Naive thymus-derived CD8-positive, alpha-beta T cell (primary cell): ENCODE measurements at places on chromosomes 2 and 18.
A peak's percentile ranks its signal among the peaks of the same experiment; 100 is the strongest.

GRCh38 chr2:222907790-222908441 is 47.1 kb downstream of the ACSL3 start:
- no peak for DNase-seq

DNA sequence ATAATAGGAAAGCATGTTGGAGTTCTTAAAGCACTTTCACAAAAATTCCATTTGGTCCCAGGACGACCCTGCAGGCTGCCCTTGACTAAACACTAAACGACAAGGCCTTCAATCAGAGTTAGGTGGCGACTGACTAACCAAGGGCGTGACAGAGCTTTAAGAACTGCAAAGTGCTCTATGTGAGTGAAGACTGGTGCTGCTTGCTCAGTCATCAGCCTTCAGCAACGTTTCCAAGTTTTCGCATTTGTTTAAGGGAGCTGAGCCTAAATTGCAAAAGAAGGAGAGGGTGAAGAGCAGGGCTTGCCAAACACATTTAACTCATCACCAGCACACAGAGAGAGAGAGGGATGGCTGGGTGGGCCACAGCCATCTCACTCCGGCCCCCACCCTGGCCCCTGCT is 204.7 kb upstream of the PID1 start:
- DNase-seq: no peak

DNA sequence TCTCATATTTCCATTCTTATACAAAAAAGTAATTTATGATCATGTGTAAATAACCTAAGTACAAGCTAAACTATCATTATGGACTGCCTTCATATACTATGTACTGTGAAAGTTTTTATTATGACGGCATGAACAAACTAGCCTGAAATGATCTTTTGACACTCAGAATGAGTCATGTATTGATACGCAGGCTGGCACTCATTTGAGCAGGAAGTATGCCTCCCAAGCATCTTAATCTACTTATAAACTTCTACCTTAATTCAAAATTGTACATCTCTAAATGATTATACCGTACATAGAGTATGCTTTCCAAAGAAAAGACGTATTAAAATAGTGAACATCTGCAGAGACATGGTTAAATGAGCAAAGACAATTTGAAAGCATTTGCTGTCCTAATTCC is 207.1 kb upstream of the SPOPL start:
- DNase-seq: no peak

DNA sequence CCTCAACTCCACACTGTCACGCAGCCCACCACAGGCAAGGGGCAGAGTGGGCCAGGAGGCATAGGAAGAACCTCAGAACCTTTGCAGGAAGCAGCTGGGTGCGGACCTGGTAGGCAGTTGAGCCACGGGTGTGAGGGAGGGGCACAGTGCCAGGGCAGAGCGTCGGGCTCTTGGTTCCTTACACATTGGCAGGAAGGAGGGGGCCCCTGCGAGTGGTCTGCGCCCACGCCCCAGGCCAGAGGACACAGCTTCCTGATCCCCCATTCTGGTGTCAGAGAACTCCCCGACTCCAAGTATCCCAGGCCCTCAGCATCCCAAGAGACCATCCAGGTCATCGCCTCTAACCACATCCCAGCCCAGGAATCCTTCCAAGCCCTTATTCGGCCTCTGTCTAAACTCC is 61.5 kb downstream of the TNS1 start:
- DNase-seq: no peak

GRCh38 chr2:199433204-199433832 is 24.4 kb downstream of the SATB2 start:
- no peak for DNase-seq

DNA sequence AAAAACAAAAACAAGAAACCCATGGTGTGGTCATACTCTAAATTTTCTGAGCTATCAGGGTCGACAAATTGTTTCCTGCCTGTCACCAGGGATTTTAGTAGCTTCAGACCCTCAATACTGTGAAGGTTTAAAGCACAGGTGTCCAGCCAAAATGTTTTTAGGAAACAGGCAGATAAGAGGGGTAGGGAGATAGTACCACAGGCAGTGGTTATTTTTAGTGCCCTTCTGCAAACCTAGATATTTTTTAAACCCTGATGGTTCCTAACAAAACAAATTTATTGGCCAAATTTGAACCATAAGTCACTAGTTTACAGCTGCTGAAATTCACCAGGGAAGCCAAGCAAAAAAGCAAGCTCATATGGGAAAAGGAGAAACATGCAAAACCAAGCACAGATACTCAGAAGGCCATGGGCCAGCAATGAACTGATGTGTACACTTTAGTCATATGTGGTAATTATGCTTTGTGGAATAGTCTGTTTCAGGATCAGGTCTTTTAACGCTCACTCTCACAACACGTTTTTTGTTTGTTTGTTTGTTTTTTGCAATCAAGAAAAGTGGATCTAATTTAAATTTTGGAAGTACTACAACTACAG is 156.8 kb upstream of the STK17B start:
- DNase-seq: no peak

DNA sequence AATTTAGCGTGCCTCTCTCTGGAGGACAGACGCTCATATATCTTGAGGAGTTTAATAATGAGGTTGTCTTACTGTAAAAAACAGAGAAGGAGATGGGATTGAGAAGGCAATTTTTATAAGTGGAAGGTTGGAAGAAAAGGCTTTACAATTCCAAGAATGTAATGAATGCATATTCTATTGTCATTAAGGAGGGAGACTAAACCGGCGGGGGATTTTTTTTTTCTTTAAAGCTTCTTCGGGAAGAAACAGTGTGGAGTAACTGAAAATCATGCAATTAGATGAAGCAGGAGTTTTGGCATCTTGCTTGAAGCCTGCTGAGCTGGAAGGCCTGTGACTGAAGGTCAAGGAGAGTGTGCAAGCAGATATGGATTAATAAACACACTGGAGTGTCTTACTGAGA is 124.4 kb downstream of the HRH4 start:
- no peak for DNase-seq

GRCh38 chr2:230737791-230738226 is 25.2 kb downstream of the CAB39 start:
- DNase-seq: no peak

GRCh38 chr2:29923110-29923721 is 1.8 kb upstream of the ALK start:
- DNase-seq: peak; percentile 38

GRCh38 chr2:170056900-170057299 is 121.0 kb upstream of the MYO3B start:
- DNase-seq: no peak

DNA sequence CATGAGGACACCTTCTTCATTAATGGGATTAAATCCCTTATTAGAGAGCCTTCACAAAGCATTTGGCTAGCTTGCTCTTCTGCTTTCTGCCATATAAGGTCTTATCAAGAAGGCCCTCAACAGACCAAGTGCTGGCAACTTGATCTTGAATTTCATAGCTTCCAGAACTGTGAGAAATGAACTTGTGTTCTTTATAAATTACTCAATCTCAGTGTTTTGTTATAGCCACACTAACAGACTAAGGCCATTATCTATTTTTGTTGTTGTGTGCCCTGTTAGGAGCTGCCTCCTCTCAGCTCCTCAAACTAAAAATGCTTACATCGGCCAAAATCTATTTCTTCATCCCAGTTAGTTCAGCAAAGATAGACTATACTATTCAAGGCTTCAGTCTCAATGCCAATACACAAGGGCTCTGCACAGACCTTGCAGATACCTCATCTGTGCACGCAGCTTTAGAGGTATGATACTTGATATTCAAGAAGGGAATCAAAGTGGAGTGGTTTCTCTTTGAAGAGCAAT is 182.9 kb downstream of the GPD2 start:
- no peak for DNase-seq

DNA sequence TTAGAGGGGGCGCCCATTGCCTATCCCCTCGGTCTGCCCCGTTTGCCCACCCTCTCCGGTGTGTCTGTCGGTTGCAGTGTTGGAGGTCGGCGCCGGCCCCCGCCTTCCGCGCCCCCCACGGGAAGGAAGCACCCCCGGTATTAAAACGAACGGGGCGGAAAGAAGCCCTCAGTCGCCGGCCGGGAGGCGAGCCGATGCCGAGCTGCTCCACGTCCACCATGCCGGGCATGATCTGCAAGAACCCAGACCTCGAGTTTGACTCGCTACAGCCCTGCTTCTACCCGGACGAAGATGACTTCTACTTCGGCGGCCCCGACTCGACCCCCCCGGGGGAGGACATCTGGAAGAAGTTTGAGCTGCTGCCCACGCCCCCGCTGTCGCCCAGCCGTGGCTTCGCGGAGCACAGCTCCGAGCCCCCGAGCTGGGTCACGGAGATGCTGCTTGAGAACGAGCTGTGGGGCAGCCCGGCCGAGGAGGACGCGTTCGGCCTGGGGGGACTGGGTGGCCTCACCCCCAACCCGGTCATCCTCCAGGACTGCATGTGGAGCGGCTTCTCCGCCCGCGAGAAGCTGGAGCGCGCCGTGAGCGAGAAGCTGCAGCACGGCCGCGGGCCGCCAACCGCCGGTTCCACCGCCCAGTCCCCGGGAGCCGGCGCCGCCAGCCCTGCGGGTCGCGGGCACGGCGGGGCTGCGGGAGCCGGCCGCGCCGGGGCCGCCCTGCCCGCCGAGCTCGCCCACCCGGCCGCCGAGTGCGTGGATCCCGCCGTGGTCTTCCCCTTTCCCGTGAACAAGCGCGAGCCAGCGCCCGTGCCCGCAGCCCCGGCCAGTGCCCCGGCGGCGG is 1.7 kb downstream of the MYCN start:
- no peak for DNase-seq

DNA sequence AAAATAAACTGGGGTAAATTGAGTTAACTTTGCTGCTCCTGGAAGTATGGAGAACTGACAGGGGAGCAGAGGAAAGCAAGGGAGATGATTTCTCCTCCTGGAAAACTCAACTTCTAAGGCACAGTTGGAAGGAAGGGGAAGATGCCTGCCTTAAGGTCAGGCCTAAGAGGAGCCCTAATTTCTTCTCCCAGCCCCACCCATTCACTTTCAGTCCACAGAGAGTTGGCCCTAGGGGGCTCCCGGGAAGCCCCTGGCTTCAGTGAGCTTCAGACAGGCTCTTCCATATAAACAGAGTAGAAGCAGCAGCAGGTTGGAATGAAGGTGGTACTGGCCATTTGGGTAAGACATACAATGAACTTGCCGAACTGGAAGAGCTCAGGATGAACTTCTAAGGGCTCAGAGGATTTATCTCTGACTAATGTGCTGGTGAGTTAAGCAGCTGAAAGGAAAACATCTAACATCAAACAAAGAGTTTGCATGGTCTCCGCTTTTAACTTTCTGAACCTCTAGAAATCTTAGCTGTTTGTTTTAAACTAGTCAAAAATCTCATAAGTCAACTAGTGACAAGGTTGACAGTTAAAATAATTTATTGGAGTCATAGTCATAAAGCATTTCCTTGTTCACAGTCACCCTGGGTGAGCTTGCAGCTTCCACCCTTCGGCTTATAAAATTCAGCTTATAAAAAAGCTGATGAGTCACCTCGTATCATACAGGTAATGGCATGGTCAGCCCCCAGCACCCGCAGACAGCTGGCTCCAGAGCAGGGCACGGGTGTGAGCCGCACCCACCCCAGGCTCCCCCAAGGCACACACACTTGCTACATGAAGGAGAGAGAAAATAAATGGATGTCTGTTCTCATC is 9.8 kb downstream of the MALL start:
- DNase-seq: no peak

DNA sequence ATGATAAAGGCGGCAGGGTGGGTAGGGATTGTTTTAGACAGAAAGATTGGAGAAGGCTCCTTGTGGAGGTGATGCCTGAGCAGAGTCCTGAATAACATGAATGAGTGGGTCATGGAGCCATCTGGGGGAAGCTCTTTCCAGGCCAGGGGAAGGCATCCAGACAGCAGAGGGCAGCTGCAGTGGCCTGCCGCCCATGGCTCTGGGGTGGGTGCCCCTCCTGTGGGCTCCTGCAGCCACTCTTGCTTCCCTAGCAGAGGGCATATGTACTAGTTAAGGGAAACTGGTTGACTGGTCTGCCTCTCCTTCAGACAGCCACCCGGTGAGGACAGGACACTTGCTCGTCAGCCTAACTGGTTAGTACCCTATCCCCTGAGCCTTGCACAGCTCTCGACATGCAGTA is 46.5 kb upstream of the SLC1A4 start:
- DNase-seq: no peak

DNA sequence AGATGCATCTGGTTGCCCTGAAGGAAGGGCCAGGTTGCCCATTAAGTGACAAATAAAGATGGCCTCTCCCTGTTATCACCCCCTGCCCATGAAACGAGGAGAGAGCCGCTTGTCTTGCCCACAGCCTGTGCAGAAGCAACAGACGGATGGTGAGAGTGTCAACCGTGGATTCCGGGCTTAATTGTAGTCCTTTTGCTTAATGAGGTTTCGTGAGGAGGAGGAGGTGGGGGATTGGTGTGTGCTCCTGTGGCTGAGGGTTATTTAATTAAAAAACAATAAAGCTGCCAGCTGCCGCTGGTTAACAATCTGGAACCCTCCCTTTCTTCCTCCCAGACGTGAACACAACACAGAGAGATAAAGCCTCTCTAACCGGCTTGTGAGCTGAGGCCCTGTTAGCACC is 188.0 kb upstream of the PARD3B start:
- DNase-seq: no peak

DNA sequence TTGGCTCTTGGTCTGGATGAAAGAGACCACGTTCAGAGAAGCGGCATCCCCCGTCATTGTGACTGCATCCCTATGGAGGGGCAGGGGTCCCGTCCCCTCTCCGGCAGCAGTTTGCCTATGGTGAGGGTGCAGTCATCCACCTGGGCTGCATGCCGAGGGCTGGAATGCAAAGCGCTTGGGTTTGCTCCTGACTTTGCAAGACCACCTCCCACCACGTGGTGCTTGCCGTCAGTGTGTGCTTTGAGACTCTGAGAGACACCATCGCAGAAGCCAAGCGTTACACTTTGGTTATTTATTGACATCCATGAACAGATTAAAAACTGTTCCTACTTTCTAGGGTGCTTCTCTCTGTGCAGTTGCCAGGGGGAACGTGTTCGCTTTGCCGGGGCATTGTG is 59.5 kb downstream of the SH3RF3 start:
- DNase-seq: no peak

DNA sequence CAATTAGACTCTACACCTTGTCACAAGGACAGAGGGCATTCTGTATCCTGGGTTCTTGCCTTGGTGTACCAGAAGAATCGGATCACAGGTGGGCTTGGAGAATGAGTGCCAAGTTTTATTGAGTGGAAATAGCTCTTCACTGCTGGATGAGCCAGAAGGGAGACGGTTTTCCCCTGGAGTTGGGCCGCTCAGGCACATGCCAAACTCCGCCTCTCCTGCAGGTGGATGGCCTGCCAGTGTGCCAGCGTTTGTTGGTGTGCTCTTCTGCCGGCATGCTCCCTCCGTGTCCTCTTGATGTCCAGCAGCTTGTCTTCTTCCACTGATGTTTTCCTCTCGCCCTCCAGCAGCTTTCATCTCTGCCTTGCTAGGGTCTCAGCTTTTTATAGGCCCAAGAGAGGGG is 115.5 kb upstream of the RAB27B start:
- no peak for DNase-seq

- peak; percentile 71 for DNase-seq
Observed at GRCh38 chr2:226799211-226799975, at the start of gene IRS1. Gene IRS1, minus strand, starts transcription at chr2:226799820. Its CDS starts 1,082 bp downstream, at chr2:226798738.

- no peak for DNase-seq
Observed at GRCh38 chr18:22846088-22846683, 86.9 kb upstream of the RBBP8 start.
